Vagina (tissue), 2 donors: ENCODE measurements at places on chromosomes 12 and 14.

- no peak for DNase-seq
These were observed 77.8 kb downstream of the SMOC1 start for GRCh38 chr14:69956970-69957369.

- DNase-seq: no peak
These were observed 16.2 kb downstream of the SYNE3 start for GRCh38 chr14:95500201-95500681.

DNA sequence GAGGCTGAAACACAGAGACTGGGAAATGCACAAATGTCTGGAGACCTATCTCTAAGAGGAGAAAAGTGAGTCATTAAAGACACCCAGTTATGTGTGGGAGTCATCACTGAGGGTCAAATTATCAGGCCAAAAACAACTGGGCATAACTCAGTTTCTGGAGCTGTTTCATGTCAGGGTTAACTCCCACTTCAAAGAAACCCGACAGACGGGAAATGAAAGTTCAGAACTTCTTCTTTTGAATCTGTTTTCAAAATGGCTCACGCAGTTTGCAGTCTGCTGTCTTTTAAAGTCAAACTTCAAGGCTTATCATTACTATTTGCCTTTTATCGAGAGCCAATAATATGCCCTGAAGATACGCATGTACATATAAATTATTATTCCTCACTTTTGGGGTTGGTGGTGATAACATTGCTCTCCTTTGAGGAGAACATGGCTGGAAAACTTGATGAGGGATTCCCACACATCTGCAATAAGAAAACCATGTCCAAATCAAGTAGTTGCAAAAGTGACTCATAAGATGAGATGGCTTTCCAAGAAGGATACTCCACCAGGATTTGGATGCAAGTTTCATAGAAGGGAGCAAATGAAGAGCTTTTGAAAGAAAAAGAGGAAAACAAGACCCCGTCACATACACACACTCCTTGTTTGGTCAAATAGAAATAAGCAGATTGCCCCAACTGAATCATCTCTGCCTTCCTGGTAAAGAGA, 341.4 kb downstream of the ADAMTS20 start:
- DNase-seq: no peak

DNA sequence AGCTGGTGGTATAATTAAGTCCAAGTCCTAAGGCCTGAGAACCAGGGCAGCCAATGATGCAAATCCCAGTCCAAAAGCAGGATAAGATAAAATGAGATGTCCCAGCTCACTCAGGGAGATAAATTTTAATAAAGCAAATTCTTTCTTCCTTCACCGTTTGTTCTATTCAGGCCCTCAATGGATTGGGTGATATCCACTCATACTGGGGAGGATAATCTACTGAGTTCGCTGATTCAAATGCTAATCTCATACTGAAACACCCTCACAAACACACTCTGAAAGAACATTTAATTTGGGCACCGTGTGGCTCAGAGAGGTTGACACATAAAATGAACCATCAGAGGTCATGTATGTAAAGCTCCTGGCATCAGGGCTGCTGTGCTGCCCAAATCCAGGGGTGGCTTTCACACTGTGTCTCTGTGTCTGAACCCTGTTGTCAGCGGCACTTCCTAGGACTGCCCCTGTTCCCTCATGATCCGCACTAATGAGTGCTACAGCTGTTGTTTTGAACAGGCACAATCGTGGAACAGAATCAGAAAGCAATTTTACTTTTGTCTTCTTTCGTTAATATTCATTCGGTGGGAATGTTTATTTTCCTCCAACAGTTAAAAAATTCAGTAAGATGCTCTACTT, 428.5 kb upstream of the FBXO33 start:
- DNase-seq: no peak

DNA sequence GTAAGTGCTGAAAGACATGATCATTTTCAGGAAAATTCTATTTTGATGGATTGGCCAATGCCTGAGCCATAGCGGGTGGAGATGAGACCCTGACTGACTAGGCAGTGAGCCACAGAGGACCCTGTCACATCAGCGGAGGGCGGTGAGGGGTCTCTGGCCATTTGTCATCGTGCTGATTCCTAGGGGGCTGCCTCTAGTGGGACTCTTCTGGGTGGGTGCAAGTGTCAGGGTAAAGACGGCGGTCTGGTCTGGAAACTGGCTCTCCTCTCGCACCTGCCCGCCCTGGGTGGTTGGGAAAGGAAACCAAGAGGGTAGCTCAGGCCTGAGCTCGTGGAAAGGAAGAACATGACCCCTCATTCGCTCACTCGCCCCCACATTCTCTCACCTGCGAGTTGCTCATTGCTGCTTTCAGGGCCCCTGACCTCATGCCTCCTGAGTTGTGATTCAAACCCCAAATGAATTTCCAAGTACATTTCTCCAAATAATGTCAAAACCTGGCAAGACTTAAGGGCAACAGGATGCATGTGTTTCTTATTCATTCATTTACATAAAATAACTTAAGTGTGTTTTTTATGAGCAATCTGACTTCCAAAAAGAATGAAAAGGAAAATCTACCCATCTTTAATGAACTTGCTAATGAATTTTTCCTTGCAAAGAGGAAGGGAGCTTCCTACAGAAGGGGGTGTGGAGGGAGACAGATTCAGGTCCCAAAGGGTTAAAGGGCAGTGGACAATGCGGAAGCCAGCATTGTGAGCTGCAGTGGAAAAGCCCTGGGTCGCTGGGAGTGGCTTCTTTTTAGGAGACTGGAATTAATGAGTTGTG, 12.8 kb downstream of the MEG3 start:
- DNase-seq: no peak

DNA sequence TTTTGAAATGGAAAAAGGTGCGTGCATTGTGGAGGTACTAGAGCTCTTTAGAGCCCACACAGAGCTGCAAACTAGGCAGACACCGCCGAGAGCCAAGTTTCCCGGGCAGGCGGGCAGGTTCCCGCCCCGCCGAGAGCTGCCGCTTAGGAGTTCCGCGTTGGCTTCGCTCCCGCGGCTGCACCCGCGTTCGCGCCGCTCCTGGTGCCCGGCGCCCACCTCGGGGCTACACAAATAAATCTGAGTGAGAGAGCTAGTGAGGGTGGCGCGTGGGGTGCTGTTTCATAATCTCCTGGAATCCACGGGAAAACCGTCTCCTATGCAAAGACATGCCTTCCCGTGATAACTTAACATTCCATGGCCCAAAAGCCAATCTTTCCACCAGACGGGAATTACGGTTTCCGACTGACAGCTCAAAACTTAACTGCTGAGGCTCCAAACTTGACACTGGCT, 645 bp downstream of the KITLG start:
- no peak for DNase-seq

DNA sequence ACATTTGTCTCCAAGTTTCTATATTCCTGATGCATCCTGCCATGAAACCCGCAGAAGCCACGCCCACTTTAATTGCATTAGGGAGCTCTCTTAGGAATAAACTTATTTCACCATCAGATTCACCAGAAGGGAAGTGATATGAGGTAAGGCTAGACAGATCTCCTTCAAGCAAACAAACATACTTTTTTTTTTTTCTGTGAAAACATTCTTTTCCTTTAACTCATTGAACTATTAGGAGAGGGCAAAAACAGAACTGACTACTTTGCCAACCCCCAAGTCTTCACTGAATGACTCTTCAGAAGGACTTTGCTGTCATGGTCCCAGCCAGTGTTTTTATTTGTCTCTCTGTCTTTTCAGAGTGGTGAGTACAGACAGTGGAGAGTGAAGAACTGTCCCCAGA, 48.4 kb downstream of the GTF2A1 start:
- DNase-seq: no peak

DNA sequence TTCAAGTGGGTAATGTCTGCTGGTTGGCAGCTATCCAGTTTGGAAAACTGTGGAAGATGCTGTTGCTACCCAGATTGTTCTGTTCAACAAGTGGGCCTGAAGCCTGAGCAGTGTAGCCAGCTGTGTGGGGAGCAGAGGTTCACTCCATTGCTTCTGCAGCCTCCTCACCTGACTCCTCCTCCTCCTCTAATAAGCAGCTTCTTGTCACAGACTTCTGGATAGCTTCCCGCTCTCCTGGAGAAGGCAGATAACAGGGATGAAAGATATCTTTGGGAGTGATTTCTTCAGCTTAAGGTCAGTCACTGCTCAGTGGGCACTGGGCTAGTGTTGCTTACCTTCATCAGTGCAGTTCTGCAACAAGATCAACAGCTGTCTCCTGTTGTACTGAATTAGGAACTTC, 2.0 kb downstream of the POP5 start:
- no peak for DNase-seq

GRCh38 chr12:13161172-13161571, 35.4 kb upstream of the EMP1 start:
- no peak for DNase-seq

DNA sequence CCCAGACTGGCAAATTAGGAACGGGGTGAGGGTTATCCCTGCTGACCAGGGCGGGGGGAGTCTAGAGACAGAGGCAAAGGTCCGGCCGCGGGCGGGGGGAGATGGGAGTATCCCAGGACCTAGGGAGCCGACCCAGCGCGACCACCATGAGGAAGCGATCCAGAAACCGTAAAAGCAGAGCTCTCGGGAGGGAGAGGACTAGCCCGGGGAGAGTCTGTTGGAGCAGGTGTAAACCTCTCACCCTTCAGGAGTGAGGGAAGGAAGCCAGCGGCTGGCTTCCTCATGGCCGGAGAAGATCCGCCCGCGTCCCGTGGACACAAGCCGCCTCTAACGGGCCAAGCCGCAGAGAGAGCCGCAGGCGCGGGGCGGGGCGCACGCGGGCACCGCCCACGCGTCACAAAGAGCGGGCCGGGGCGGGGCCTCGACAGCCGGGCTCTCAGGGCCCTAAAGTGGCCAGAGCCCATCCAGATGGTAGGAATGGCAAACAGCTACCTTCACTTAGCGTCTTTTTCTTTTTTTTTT, at the start of gene ACRBP:
TSS of gene ACRBP (minus strand) at position 350 of the 522 bp plus-strand sequence. CDS start at position 284, 66 bp downstream.
- no peak for DNase-seq

- DNase-seq: no peak
These were observed 60.9 kb downstream of the NAV3 start for GRCh38 chr12:77891518-77892147.

GRCh38 chr12:62917926-62918325, 17.0 kb downstream of the PPM1H start:
- no peak for DNase-seq

- DNase-seq: no peak
These were observed 509.3 kb upstream of the CCDC196 start for GRCh38 chr14:65976761-65977404.

DNA sequence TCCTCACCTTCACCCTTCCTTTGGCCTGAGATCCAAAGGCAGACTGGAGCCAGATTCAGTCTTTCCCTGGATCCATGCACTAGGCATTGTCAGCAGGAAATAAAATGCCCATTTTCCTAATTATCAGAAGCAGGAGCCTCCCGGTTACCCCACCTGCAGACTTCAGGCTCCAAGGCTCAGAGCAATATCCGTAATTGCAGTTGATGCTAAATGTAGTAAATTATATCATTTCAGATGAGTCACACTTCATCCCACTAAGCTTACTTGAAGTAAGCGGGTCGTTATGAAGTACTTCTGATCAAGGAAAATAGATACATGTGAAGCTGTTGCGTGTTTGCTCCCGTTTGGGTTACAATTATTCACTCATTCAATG, 110.7 kb upstream of the SFSWAP start:
- DNase-seq: no peak

- DNase-seq: no peak
These were observed 62.1 kb upstream of the ESRRB start for GRCh38 chr14:76313852-76314251.

- no peak for DNase-seq
These were observed 110.7 kb downstream of the NAV3 start for GRCh38 chr12:77941401-77941800.

DNA sequence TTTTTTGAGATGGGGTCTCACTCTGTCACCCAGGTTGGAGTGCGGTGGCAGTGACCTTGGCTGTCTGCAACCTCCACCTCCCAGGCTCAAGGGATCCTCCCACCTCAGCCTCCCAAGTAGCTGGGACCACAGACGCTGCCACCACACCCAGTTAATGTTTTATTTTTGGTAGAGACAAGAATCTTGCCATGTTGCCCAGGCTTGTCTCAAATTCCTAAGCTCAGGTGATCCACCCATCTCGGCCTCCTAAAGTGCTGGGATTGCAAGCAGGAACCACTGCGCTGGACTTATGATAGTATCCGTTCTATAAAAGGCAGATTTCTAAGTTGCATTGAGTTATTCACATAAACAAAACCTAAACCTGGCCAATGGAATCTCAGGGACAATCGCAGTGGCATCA, 321.1 kb upstream of the PRICKLE1 start:
- DNase-seq: no peak

- DNase-seq: no peak
These were observed 30.0 kb upstream of the ANP32D start for GRCh38 chr12:48442179-48442847.

GRCh38 chr14:29940482-29940881, 12.8 kb upstream of the PRKD1 start:
- DNase-seq: no peak

GRCh38 chr12:125882141-125882540, 816.9 kb downstream of the AACS start:
- no peak for DNase-seq

GRCh38 chr14:96303981-96304380, 48.0 kb downstream of the BDKRB1 start:
- DNase-seq: no peak

DNA sequence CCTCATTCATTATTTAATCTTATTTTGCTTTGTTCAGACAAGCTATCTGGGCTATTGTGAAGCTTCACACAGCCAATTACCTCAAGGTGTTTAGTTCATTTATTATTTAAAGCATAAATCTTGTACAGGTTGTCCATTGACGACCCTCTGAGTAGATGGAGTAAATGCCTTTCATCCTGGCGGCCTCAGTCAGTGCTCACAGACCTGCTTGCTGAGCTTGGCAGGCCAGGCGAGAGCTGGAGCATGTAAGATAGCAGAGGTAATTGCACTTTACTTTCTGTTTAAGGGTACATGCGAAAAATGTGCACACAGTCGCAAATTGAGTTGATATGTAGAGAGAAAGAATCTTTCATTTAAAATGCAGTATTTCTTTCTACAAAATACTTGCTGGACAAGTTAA, 224.4 kb downstream of the NPAS3 start:
- DNase-seq: no peak

DNA sequence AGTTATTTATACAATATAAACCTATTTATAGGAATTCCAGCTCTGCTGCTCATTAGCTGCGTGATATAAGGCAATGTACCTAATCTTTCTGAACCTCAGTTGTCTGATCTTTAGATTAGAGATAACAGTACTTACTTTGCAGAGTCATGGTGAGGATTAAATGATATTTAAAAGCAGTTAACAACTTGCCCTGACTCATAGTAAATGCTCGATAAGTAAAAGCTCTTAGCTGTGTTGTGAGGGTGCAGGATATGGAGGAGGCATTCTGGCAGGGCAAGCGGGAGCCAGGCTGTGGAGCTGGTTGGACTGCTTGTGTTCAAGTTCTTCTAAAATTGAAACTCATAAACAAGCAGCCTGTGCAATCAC, 140.0 kb upstream of the PRICKLE1 start:
- DNase-seq: no peak

- DNase-seq: no peak
These were observed 263.8 kb upstream of the DIO2 start for GRCh38 chr14:80475074-80475473.

DNA sequence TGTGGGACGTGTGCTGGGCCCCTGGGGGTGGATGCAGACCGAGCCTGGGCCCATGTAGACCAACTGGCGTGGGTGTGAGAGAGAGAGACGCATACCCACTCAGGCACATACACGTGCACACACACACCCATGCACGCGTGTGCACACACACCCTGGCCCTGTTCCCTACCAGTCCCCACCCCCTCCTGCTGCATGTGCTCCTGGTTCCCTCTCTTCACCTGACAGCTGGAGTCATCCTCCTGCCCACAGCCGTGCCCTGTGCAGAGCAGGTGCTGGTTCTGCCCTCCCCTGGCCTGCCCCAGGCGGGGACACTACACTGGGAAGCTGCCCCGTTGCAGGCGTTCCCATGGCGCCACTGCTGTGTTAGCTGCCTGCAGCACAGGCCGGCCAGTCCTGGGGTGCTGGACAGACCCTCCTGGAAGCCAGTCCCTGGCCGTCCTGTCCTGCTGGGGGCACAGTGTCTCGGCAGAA, 18.5 kb downstream of the PACS2 start:
- no peak for DNase-seq
